NCI-H2081 treated with DMSO at 0.1 percent for 48 hours (cell line): ENCODE measurements at places on chromosomes 16 and 17.

DNA sequence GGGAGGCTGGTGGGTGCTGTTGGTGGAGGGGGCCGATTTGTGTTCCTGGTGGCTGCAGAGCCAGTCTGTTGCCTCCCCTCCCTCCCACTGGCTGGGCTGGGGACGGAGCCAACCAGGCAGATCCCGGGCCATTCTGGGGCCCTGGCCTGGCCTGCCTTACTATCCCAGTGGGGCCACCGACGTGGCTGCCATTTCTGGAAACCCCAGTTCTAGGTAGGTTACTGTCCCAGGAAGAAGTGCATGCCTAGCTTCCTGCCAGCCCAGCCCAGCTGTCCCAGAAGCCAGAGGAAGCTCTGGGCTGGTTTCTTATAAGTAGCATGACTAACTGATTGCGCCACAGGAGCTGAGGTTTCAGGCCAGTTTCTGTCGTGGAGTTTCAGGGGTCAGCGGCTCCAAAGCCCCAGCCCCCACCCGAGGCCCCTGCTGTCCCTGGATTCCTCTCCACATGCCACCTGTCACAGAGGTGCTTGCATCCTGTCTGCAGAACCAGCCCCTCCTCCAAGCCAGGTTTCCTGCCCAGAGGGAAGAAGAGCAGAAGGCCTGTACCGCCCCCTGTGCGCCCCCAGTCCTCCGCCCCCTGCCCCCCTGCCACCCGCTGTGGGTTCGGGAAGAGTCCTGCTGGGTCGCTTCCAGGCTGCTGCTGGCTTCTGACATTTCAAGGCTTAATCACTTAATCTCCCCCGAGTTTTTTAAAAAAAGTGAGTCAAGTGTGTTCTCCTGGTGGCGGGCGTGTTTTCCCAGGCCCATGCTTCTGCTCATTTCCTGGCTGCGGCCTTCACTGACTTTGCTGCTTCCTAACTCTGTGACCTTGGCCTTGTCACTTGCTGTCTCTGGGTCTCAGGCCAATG lies 13.2 kb downstream of the IL4R start:
- DNase-seq = no peak

DNA sequence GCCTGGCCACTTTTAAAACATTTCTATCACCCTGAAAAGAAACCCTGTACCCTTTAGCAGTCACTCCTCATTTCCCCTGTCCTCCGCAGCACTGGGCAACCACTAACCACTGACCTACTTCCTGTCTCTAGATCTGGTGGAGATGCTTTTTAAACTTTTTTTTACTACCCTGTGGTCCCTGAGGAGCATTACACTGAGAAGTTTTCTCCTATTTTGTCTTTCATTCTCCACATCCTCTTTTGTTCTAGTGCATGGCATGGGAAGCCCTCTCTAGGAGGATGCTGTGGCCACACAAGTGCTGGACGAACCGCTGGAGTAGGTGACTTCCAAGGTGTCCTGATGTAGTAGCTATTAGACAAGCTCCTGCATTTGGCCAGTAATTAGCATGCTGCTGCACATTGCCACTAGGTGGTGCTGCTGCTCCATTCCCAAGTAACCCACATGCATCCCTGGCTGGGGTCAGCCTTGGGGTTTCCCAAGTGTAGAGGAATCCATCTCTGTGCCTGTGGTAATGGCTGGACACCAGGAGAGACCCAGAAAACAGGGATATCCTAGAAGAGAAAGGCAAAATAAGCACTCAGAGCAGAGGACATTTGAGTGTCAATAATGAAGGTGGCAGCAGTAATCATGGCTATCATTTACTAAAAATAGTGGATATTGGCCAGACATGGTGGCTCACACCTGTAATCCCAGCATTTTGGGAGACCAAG lies 143.8 kb upstream of the CRHR1 start:
- no peak for DNase-seq

GRCh38 chr17:3890082-3890877 lies 2.6 kb downstream of the CAMKK1 start:
- no peak for DNase-seq

- DNase-seq = no peak
Measured at GRCh38 chr16:50209546-50210265, 56.6 kb downstream of the TENT4B start.

DNA sequence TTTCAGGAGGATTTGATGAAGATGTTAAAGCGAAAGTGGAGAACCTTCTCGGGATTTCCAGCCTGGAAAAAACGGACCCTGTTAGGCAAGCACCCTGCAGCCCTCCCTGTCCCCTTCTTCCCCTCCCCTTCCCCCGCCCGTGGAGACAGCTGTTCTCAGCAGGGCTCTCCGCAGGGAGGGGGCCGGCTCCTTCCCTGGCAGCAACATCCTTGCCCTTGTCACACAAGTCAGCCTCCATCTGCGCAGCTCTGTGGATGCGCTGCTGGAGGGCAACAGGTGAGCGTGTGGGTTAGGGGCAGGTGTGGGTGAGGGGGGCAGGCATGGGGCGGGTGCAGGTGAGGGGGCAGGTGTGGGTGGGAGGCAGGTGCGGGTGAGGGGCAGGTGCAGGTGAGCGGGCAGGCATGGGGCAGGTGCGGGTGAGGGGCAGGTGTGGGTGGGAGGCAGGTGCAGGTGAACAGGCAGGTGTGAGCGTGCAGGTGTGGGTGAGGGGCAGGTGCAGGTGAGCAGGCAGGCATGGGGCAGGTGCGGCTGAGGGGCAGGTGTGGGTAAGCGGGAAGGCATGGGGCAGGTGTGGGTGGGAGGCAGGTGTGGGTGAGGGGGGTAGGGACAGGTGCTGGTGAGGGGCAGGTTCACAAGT lies 9.4 kb downstream of the CYBC1 start:
- no peak for DNase-seq
